HS-27A (cell line): ENCODE measurements at places on chromosomes 13 and 19.

GRCh38 chr13:53010374-53011105 is 18.1 kb upstream of the OLFM4 start:
- no peak for DNase-seq

DNA sequence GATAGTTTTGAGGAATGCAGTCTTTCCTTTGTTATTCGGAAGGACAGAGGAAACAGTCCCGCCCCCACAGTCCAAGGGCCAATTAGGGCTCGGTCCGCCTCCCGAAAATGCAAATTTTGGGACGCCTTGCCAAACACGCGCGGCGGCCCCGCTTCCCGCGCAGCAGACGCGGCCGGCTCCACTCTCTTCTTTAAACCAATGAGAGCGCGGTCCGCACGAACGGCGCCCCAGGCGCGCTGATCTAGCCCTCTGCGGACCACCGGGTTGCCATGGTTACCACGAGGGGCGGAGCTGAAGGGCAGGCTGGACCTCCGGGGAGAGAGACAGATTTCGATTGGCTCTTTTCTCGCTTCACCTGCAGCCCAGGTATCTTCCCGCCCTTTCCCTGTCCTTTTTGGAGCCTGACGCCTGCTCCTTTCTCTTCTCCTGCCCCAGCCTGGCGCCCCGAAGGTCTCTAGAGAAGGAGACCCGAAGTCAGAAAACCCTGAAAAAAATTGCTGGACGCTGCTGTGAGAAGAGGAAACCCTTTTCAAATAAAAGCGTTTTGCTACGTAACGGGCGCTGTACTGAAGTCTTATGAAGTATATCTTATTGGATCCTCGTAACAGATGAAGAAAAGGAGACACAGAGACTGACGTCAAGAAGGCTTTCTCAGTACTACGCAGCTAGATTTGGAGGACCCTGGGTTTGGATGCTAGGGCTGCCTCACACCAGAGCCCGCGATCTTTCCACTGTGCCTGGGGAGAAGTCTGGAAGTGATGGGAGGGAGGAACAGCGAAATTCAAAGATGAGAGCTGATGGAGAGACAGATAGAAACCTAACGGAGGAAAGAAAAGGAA is 2.0 kb downstream of the PTH2 start:
- DNase-seq: no peak

GRCh38 chr13:60051754-60052285 is 111.9 kb downstream of the DIAPH3 start:
- DNase-seq: no peak

- DNase-seq: no peak
These were observed 78.3 kb downstream of the CYSLTR2 start for GRCh38 chr13:48731957-48732569.

DNA sequence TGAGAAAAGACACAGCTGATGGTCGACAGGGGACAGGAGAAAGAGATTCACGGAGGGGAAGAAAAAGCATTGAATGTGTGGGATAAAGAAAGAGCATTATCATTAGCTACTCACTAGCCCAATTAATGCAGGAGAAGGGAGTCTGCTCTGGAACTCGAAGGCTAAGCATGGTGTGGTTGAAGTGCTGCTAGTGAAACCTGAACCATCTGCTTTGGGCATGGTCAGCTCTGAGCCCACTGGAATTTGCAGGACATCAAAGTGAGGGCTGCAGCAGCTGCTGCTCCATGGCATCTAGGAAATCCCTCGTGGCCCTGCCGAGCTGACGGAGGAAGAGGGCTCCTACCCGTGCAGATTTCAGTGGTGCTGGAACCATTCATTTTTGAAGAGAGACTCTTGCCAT is 320.3 kb downstream of the ATP8A2 start:
- DNase-seq: no peak

GRCh38 chr13:104286566-104287290 is 1220.5 kb upstream of the SLC10A2 start:
- DNase-seq: no peak

DNA sequence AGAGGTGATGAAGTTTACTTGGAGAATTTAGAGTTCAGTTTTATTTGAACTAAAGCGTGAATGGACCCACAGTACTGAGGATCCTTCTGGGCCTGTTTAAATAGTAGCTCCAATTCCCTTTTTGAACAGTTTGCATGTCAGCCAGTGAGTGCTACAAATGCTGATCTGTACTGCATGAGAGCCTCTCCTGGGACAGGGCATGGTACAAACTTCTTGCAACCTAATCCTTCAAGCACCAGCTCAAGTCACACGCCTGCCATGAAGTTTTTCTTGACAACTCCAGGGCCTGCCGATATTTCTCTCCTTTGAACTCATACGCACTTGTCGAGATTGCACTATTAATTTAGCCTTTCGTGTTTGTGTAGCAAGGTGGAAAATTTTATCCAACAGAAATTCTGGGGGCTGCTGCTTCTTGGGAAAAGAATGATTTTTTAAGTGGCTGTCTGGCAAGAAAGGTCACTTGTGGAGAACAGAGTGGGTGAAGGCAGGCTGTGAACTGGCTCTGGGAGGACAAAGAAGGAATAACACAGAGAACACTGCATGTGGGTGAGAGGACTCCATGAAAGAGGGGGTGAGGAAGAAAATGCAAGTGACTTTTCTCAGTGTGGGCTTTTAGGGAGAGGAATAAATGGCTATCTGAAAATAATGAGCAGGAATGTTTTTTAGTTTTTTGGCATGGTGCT is 192.5 kb downstream of the NDFIP2 start:
- DNase-seq: no peak

DNA sequence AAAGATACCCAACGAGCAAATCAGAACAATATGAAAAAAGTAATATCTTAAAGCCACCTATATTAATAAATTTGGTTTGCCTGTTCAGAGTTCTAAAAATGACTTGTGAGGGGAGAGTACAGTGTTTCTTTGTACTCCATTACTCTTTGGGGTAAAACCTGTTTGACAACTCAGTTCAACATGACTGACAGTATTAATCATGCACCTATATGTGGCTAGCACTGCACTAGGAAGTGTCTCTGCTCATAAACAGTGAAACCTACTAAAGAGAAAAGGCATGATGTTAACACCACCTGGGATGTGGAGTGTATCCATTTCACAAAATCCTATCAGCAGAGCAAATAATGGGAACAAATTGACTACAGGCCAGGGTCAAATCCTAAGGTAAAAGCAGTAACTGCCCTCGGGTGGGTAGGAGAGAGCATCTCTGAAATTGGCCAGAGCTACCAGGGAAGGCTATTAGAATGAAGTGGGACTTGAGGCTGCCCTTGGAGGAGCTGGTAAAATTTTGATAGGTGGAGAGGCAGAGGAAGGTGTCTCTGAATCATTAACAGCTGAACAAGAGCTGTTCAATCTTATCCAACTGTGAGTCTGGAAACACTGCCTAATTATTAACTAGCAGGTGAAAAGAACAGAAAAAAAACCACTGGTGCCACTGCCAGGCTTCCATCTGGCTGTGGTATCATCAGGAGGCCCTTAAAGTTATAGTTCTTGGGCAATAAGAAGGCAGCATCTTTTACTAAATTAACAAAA is 365.1 kb downstream of the DNAJC15 start:
- DNase-seq: no peak

DNA sequence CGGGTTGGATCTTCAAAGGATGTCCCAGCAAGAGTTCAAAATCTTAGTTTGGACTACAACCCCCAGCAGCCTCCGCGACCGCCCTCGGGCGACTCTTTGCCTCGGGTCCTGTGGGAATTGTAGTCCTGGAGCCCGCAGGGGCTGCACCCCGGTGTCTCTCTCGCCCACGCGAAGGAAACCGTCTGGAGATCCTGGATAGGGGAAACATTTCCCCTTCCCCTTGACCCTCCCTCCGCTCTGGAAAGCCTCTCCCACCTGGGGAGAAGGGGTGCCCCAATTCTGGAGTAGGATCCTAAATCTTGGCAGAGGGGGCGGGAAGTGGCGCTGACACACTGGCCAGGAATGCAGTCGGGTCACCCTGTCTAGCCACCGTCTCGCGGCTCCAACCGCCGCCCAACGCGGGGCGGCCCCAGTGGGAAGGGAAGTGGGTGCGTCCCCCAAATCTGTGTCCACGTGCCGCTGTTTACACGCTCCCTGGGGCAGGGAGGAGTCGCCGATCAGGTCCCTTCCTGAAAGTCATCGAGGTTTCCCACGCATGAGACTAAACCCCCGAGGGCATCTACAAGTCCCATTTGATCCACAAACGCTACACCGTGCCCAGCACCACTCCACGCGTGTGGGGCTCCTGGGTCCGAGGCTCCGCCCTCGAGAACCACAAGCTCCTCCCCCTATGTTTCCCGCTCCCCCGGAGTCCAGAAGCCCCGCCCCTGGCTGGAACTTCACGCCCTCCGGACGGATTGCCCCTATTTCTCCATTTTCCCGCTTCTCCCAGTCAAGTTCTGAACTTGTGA is 761 bp upstream of the PPP1R13L start:
- DNase-seq: peak; percentile 97

GRCh38 chr13:57624565-57625435 is 6.7 kb upstream of the PCDH17 start:
- DNase-seq: peak; percentile 8

GRCh38 chr19:32720936-32721250 is 1.3 kb downstream of the TDRD12 start:
- DNase-seq: no peak

DNA sequence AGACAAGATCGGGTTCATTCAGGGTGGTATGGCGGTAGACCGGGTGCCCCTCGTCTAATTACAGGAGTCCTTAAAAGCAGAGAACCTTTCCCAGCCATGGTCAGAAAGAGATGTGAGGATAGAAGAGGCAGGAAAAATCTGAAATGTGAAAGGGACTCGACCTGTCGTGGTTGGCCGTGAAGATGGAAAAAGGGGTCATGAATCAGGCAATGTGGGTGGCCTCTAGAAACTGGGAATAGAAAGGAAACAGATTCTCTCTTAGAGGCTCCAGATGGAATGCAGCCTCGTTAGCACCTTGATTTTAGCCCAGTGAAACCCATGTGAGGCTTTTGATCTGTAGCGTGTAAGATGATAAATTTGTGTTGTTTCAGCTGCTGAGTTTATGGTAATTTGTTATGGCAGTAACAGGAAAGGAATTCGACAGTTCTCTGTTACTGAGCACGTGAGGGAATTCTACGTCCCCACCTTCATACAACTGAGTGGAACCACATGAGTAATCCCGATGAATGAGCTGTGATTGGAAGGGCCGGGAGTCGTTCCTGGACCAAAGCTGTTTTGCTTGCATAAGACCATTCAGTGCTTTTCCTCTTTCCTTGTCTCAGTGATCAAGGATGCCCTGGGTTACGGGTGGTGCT is 11.0 kb upstream of the CA11 start:
- DNase-seq: peak; percentile 78

- DNase-seq: peak; percentile 36
These were observed 309.4 kb upstream of the KLF12 start for GRCh38 chr13:74443631-74444030.

- no peak for DNase-seq
These were observed 302.9 kb downstream of the DCT start for GRCh38 chr13:94176561-94176960.

DNA sequence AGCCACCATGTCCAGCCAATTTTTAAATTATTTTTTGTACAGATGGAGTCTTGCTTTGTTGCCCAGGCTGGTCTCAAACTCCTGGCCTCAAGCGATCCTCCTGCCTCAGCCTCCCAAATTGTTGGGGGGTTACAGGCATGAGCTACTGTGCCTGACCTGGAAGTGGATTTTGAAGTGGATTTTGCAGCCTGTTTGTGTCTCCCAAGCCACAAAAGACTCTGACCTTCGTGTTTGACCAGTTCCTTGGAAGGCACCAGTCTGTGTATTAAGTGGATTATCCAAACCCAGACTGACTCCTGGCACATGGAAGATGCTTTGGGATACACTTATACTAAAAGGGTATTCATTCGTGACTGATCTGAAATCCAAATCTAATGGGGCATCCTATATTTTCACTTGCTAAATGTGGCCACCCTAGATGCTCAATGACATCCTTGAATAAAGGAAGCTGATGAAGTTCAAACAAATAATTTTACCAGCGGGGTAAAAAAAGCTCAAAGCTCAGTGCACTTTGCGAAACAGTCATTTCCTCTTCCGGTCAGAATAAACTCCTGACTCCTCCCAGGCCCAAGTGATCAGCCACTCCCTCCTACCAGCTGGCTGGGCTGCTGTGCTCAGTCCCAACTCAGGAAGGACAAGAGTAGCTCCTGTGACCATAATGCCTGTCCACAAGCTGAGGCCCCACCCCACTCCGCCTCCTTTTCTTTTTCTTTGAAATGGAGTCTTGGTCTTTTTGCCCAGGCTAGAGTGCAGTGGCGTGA is 32.6 kb upstream of the GATAD2A start:
- DNase-seq: no peak

DNA sequence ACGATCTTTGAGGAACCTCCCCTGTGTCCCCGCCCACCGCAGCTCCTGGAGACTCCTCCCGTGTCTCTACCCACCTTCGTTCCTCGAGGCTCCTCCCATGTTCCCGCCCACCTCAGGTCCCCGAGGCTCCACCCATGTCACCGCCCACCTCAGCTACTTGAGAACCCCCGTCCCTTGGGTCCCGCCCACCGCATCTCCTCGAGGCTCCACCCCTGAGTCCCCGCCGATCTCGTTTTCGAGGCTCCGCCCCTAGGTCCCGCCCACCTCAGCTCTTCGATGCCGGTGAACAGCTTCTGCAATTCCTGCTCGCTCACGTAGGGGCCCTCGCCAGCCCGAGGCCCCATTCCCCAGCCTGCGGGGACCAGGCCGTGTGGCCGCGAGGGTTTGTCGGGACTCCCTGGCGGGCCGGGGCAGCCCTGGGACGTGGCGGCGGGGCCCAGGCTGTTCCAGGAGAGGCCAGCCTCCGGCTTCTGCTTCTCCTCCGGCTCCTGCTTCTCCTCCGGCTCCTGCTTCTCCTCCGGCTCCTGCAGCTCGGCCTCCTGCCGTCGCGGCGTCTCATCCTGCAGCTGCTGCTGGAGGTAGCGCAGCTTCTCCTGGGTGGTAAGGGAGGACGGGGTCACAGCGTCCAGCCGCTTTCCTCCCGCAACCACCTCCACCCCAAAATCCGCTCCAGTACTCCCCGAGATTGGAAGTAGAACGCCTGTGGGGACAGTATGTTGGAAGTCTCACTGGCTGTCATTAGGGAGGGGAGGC is 16.7 kb downstream of the TSKS start:
- DNase-seq: no peak

DNA sequence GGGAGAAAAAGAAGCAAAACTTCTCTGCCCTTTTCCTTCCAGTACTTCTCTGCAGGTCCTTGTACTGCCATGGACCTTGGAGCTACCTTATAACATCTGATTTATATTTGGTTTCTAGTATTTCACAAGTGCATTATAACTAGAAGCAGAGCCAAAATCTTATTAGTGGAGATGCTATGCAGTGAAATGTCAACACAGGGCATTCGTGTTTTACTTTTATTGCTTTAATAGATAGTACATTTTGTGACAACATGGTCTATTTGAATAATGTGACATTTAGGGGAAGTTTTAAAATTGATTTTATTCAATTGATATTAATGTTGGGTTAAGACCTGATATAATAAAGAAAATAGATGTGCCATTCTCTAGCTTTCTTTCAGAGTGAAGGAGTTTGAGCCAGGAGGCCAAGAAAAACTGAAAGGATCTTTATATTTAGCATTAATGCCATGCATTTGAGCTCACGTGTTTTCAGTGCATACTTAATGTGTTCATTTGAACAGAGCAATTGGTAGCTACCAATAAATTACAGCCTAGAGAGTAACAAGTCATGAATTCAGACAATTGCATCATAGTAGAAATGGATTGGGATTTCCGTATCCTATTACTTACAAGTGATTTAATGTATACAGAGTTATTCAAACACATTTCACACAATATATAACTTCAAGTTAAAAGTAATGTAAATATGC is 863.8 kb downstream of the GPC5 start:
- no peak for DNase-seq

GRCh38 chr13:72643311-72643989 is 84.0 kb downstream of the MZT1 start:
- DNase-seq: peak; percentile 11

- DNase-seq: no peak
These were observed 9.0 kb downstream of the OR7A5 start for GRCh38 chr19:14826006-14826405.
